SHP77 treated with DMSO at 0.1 percent for 48 hours (cell line): ENCODE measurements at places on chromosomes 1 and 21.

DNA sequence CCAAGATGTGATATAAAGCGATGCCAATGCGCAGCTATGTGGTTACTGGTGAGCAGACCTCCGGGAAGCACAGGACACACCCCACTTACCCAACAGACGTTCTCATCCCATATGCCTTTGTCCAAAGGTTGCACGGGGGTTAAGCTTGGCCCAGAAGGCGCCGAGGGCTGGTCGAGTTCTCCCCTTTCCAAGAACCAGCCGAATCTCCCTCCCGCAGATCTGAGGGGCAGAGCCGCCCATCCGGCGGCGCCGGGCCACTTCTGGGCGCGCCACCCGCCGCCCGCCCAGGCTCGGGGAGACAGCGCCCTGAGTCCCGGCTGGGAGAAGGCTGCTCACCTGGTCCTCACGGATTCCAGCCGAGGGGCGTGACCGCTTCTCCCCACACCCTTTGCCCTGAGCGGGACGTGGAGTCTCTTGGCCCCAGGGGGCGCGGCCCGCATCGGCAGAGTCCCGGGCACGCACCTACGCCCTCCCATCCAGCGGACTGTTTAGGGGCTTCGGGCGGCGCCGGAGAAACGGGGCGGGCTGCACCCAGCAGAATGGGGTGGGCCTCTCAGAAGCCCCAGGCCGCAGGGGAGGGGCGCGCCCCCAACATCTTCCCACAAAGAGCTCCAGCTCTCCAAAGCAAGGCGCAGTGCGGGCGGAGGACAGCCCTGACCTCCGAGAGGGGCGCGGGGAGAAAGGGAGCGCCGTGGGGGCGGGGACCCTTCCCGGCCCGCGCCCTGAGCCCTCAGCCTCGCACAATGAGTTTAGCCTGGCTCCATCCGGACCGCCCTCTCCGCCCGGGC lies 615 bp downstream of the GPR161 start:
- DNase-seq = no peak

- DNase-seq = no peak
Measured at GRCh38 chr1:169890761-169891538, 2.7 kb downstream of the SCYL3 start.

DNA sequence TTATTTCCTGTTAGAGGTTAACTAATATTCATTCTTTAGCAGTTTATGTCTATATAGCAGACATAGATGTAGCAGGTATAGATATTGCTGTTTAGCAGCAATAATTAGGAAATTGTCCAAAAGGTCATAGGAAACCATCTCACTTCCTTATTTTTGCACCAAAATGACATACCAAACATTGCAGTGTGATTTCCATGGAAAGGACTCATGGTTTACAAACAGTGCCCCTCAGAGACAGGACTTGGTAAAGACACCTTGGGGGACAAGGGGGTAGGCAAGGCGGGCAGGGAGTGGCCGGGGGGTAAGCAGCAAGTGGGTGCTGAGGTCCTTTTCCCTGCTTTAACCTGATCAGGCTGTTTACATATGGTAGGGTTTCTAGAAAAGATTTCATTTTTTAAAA lies 30.5 kb downstream of the BATF3 start:
- no peak for DNase-seq

DNA sequence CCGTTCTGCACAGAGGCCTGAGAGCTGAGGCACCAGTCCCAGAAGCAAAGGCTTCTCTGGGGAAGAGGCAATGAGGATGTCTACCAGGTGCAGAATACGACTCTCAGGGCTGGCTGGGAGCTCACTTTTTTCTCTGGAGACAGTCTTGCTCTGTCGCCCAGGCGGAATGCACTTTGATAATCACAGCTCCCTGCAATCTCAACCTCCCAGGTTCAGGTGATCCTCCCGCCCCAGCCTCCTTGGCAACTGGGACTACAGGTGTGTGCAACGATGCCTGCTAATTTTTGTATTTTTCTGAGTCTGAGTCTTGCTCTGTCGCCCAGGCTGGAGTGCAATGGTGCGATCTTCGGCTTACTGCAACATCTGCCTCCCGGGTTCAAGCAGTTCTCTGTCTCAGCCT lies 17.6 kb downstream of the NADK start:
- DNase-seq = no peak

DNA sequence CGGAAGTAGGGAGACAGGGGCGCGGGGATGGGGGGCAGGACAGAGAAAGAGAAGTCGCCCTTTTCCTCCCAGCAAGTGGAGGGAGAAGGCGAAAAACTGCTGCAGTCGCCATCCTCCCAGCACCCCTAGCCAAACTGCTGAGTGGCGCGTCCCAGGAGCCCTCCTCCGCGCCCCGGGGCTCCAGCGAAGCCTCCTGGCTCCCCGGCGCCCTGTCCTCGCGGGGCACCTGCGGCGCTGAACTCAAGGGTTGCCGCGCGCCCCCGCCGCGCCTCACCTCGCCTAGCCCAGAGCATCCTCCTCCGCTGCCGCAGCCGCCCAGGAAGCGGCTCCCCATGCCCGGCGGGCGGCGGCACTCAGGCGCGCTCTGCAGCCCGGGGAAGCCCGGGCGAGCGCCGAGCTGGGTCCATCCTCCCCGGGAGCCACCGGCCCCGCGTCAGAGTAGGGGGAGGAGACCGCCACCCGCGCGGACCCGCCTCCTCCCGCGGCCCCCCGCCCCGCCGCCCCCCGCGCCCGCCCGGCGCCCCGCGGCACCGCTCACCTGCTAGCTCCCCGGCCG lies at the start of gene DAB1:
TSS of gene DAB1 (minus strand) at position 405 of the 556 bp plus-strand sequence. CDS start 133,030 bp downstream, outside the sequence.
- no peak for DNase-seq

GRCh38 chr1:198667807-198668206 lies 29.0 kb downstream of the PTPRC start:
- no peak for DNase-seq

- DNase-seq = no peak
Measured at GRCh38 chr1:45679123-45679522, 7.2 kb downstream of the GPBP1L1 start.

DNA sequence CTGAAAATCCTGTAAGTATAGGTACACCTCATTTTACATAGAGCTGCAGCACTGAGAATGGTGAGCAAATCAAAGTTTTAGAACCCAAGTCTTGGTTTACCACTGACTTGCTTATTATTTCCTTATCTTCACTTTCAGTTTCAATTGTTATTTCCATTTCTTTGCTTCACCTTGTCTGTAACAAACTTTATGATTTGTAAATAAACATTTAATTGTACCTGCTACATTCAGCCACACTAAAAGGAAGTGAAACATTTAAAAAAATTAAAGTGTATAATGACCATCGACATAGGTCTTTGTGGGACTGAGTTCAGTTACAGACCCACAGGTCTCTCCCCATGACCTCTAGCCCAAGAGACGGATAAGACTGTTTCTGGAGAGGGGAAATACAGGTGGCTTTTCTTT lies 34.4 kb downstream of the LGR6 start:
- DNase-seq = no peak

GRCh38 chr1:223771814-223772770 lies 59.8 kb downstream of the CAPN2 start:
- peak; percentile 21 for DNase-seq

DNA sequence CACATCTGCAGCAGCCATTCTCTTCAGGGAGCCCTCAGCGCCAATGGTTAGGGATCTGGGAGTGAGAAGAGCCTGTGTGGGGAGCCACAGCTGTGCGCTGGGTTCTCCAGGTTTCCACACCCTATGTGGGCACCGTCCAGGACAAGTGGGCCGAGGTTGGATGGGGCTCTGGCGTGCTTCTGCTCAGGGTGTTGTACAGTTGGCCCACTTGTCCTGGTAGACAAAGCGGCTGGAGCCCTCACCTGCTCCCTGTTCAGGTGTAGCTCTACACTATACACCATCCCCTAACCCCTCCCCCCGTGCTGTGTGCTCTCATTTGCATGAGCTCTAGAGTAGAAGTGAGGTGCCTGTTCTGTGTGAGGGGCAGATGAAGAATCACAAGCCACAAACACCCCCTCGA lies 12.2 kb downstream of the SH3BP5L start:
- DNase-seq = no peak

DNA sequence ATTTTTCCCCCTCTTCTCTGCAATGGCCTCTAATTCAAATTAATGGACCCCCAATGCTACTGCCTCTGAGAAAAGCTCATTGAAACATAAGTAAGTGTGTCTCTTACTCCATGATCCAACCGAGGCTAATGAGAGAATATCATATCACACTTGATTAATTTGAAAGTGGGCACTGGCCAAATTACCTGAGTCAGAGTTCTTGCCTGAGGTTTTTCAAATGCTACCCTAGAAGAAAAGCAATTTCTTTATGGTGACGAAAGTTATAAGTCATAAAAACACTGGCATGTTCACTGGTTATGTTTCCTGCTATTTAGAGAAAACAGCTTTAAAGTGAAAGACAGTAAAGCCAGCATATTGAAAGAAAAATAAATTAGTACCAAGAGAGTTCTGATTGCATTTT lies 368.8 kb upstream of the TMPRSS15 start:
- DNase-seq = no peak

DNA sequence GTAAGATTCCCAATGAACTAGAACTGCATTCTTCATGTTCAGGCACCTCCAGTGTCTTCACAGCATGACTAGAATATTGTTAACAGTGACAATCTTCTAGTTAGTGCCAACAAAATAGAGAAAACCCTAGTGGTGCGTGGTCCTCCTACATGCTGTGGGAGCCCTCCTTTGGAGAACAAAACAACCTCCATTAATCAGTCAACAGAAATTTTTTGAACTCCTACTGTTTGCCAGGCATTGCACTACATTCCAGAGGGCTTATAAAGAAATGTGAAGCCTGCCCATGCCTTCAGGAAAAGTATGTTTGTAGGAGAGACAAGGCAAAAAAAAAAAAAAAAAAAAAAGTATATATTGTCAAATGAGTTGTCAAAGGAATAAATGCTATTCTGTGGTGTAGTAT lies 252.7 kb downstream of the LRRC40 start:
- DNase-seq = no peak

GRCh38 chr1:94463765-94464330 lies 45.7 kb downstream of the ABCD3 start:
- peak; percentile 17 for DNase-seq

GRCh38 chr1:161910604-161911003 lies 113.1 kb downstream of the OLFML2B start:
- DNase-seq = no peak

- DNase-seq = no peak
Measured at GRCh38 chr1:36008546-36009197, 75.2 kb upstream of the TEKT2 start.

- DNase-seq = no peak
Measured at GRCh38 chr21:42586406-42586805, 67.0 kb upstream of the PDE9A start.

GRCh38 chr21:29586696-29587095 lies 288.0 kb downstream of the BACH1 start:
- DNase-seq = no peak

GRCh38 chr1:203589171-203589570 lies 37.5 kb upstream of the ATP2B4 start:
- DNase-seq = no peak

DNA sequence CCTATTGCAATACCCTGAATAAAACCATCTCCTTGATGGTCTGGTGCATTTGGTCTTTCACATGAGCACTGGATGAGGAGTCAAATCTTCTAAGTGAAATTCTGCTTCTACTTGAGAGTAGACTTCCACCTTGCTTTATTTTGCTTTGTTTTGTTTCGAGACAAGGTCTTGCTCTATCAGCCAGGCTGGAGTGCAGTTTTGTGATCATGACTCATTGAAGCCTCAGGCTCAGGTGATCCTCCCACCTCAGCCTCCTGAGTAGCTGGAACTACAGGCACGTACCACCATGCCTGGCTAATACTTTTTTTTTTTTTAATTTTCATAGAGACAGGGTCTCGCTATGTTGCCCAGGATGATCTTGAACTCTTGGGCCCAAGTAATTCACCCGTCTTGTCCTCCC lies 65.8 kb upstream of the F3 start:
- no peak for DNase-seq
